ENCODE measurements at places on chromosomes 1 and 21.

DNA sequence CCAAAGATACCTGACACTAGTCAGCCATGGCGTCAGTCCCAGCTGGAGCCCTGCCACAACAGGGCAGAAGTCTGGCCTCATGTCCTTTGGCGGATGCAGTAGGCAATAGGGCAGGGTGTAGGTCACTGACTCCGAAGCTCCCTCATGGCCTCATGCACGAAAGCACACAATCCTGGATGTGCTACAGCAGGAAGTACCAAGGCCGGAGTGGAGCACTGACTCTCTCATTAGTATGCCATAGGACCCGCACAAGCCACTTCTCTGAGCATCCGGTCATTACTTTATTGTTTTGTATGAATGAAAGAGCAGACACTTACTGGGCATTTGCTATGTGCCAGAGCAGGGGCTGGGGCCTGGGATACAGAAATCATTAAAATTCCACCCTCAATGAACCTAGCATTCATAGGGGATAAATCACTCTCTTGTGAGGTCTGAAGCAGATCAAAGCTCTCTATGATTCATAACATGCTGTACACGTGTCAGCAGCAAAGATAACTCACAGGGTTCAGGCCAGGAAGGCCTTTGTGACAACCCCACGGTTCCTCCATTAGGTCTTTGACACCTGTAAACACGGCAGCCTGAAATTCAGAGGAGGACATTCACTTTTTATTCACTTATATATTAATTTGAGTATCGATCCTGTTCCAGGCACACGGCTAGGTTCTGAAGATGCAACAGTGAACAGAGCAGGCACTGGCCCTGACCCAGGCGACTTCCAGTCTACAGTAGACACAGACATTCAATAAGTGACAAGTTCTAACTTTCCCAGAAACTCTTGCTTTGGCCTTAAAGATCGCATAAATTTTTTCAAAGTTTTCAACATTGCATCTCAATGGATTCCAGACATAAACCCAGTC is 357.9 kb upstream of the USP24 start:
- no peak for DNase-seq

DNA sequence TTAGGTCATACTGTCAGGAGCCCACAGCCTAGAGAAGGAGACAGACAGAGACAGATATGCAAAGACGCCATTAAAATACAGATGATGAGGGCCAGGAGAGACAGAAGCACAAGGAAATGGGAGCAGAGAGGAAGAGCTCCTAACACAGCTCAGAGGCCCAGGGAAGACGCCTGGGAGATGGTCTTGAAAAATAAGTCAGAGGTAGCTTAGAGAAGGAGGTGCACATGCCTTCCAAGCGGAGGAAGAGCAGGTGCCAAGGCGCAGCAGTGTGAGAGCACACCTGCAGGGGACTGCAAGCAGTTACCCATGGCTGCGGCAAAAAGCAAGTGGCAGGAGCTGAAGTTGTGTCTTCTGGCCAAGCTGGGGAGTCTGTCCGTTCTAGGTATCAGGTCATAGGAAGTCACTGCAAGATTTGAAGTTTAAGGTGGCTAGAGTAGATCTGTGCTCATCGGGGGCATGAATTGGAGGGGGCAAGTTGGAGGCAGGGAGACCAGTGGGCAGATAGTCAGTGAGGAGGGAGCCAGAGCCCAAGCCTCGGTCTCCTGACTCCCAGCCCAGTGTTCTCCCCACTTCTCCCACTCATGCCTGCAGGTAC is 1.3 kb upstream of the TRABD2B start:
- no peak for DNase-seq

DNA sequence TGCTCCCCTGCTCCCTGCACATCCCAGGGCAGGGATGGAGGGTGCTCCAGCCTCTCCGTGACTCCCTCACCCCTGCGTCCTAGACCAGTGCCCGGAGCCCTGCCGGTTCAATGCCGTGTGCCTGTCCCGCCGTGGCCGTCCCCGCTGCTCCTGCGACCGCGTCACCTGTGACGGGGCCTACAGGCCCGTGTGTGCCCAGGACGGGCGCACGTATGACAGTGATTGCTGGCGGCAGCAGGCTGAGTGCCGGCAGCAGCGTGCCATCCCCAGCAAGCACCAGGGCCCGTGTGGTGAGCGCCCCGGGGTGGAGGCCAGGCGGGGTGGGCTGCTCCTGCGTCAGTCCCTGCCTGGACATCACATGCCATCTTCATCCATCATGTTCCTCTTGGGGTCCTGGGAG is 22.0 kb downstream of the AGRN start:
- DNase-seq: no peak

DNA sequence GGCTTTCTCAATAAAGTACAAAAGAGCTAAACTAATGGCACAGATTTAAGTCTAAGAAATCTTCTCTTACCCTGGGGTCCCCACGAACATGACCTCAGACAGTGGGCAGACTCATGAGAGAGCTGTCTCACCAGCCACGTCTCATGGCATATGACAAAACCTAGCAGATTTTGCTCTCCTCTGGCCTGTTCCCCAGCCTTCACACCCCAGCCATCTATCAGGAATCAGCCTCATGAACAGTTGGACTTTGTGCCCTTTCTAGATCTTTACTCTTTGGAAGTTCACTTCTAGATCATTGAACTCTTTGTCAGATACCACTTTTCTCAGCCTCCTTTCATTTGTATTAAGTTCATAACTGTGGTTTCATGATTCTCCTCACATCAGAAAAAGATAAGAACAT is 14.2 kb upstream of the HSD3B1 start:
- no peak for DNase-seq

GRCh38 chr1:68230901-68231626 is 1.3 kb downstream of the WLS start:
- no peak for DNase-seq

GRCh38 chr21:38797470-38797869 is 8.3 kb upstream of the ETS2 start:
- DNase-seq: peak; percentile 57

GRCh38 chr1:51644533-51645197 is 27.8 kb downstream of the OSBPL9 start:
- DNase-seq: no peak

DNA sequence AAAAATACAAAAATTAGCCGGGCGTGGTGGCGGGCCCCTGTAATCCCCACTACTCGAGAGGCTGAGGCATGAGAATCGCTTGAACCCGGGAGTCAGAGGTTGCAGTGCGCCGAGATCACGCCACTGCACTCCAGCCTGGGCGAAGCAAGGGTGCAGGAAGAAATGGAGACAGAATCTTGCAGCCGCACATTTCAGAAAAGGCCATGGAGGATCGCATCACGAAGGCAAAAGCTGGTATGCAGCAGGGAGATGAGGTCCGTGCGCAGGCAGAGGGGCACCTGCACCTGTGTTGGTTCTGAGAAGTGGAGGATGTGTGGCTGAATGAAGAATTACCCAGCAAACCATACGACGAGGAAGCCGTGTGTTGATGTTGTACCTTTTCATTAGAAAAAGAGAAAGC is 53.0 kb upstream of the ABCG1 start:
- no peak for DNase-seq

- no peak for DNase-seq
These were observed 43.3 kb downstream of the SLC37A1 start for GRCh38 chr21:42556960-42557359.

GRCh38 chr1:221644145-221644448 is 97.8 kb downstream of the DUSP10 start:
- DNase-seq: no peak

- peak; percentile 37 for DNase-seq
These were observed 139.2 kb downstream of the CLIC6 start for GRCh38 chr21:34807881-34808568.

DNA sequence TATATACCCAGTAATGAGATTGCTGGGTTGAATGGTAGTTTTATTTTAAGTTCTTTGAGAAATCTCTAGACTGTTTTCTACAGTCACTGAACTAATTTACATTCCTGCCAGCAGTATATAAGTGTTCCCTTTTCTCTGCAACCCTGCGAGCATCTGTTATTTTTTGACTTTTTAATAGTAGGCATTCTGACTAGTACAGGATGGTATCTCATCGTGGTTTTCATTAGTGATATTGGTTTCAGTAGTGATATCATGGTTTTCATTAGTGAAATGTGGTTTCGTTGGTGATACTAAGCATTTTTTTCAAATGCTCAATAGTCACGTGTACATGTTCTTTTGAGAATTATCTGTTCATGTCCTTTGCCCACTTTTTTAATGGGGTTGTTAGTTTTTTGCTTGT is 316.8 kb downstream of the PTBP2 start:
- no peak for DNase-seq

- DNase-seq: peak; percentile 51
These were observed 22.9 kb downstream of the ADAM30 start for GRCh38 chr1:119873135-119874015.

GRCh38 chr1:240701412-240701811 is 89.5 kb upstream of the GREM2 start:
- DNase-seq: no peak

DNA sequence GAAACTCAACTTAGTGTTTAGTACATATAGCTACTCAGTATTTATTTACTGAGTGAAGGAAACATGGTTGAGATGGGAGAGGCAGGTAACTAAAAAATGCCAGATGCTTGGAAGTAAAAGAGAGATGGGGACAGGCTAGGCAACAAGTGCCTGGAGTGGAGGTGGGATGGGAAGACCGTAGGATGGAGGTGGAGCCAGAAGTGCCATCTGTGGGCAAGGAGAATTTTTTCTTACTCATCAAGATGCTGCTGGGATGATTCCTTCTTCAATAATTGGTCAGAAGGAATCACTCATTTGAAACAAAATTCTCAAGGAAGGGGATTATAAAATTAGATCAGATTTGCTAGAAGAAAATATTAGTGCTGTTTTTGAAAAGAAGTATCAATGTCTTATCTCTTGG is 72.9 kb downstream of the IFI44 start:
- no peak for DNase-seq

All from hematopoietic multipotent progenitor cell treated with erythropoietin and hydrocortisone succinate and interleukin-3 and kit ligand, for 4 days (in vitro differentiated cells).